ENCODE measurements at places on chromosomes 16 and 17.

DNA sequence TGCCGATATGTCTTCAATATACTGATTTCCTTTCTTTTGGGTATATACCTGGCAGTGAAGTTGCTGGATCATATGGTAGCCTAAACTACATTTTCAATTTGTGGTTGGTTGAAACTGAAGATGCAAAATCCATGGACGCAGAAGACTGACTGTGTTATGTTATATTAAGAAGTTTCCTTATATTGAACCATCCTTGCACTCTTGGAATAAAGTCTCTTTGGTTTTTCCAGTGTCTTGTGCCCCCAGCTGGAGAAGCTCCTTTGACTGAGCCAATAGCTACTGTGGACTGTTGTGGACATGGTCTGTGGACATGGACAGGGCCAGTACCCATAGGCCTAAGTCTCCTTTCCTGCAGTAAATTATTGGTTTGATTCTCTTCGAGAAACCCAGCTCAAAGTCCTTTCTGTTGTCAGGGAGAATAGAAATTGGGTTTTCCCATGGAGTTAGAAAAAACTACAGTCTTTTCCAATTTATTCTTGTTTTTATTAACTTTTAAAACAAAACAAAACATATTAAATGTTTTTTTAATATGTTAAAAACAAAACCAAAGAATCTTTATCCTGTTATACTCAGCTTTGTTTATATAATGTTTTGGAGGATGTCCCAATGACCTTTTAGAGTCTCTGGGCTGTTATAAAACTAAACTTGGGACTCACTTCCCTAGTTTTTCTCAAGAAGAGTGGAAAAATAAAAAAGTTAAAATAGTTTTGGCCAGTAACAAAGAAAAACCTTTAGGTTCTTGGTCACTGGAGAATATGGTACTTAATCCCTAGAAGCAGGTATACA is 15.2 kb upstream of the IL34 start:
- DNase-seq = no peak

- no peak for DNase-seq
Observed at GRCh38 chr17:41419716-41420115, 4.7 kb downstream of the KRT37 start.

- DNase-seq = no peak
Observed at GRCh38 chr16:2955779-2956578, 8.1 kb upstream of the KREMEN2 start.

DNA sequence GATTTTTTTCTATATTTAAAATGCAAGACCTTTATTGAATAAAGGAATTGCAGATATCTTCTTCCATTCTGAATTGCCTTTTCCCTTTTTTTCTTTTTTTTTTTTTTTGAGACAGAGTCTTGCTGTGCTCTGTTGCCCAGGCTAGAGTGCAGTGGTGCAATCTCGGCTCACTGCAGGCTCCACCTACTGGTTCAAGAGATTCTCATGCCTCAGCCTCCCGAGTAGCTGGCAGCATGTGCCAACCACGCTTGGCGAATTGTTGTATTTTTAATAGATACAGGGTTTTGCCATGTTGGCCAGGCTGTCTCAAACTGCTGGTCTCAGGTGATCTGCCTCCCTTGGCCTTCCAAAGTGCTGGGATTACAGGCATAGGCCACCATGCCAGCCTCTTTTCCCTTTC is 151.5 kb downstream of the CEP112 start:
- DNase-seq = no peak

GRCh38 chr16:49615576-49615975 is 240.3 kb downstream of the ZNF423 start:
- DNase-seq = no peak

DNA sequence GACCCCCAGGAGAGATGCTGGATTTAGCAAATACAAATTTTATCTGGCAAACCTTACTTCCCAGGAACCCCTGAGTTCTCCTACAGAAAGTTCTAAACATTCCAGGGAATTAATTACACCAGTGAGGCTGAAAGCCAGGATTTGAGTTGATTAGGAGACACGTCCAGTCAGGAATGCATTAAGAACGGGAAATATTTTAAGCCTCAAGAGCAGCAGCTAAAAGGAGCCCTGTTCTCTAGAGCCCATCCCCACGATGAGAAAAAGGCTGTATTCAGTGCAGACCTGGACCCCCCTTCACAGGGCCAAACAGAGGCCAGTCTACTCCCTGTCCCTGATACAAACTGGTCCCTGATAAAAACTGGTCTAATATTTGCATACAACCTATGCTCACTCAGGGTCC is 55.0 kb downstream of the VAT1L start:
- no peak for DNase-seq

GRCh38 chr17:82892899-82893565 is 53.2 kb upstream of the ZNF750 start:
- no peak for DNase-seq

DNA sequence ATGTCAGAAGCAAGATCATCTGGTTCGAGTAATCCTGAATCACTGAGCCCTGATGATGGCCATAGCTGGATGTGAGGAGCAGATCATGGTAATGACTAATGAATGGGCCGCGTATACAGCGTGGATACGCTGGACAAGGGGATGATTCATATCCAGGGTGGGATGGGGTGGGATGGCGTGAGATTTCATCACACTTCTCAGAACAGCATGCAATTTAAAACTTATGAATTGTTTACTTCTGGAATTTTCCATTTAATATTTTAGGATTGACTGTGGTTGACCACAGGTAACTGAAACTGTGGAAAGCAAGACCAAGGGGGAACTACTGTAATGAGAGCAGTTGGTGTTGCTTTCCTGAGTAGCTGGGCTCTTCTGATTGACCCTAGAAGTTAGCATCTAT is 225.5 kb downstream of the STX8 start:
- DNase-seq = no peak

GRCh38 chr17:17361867-17362539 is 58.8 kb downstream of the NT5M start:
- DNase-seq = no peak

Measured in NCI-H1694 treated with DMSO at 0.1 percent for 48 hours (cell line).